Inflammatory macrophage treated with lipopolysaccharide for 1 hour (primary cell): ENCODE measurements at places on chromosomes 6 and 20.

DNA sequence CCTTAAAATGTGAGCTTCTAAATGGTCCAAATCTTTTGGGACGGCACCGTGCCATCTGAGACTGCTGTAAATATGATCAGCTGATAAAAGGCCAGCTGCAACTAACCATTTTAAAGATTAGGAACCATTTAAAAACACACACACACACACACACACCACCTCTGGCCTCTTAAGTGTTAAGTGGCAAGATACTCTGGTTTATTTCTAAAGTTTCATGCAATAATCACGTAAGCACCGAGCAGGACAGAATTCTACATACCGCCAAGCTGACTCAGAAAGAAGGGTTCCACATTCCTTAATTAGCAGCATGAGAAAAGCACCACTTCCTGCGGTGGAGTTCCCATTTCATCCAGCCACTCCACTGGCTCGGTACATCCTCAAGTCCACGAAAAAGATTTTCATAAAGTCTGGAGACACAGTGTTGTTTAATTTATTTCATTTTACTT lies 17.8 kb upstream of the ZNF217 start:
- DNase-seq: peak; percentile 87

- DNase-seq: peak; percentile 80
Measured at GRCh38 chr6:111210194-111210728, 123.0 kb downstream of the SLC16A10 start.

GRCh38 chr6:113980937-113981554 lies 10.1 kb upstream of the HDAC2 start:
- no peak for DNase-seq

GRCh38 chr20:53608071-53608455 lies 14.4 kb upstream of the ZNF217 start:
- DNase-seq: no peak

GRCh38 chr6:160975162-160975561 lies 16.4 kb upstream of the MAP3K4 start:
- no peak for DNase-seq
